Aortic smooth muscle cell (primary cell): ENCODE measurements at places on chromosomes 2 and 18. TPM values are rescaled to one million over a fixed set of nuclear protein-coding genes. Genes with fewer than 3 reads are reported as not detected.

Gene IL1F10
- total RNA-seq, result not detected in 2 replicates

Gene OSBPL6
- total RNA-seq, result 0.53 and 0.56 TPM in 2 replicates

Gene GAL3ST2
- total RNA-seq, result not detected in 2 replicates

Gene ASAP2
- 83.4 and 86.1 TPM in 2 replicates for total RNA-seq

Gene GTF3C2
- 21.0 and 22.5 TPM in 2 replicates for total RNA-seq

Gene RAB31
- 73.6 and 84.0 TPM in 2 replicates for total RNA-seq

Gene HTR2B
- total RNA-seq, result 118 and 269 TPM in 2 replicates

Gene TBR1
- under 0.01 TPM in 1 of 2 replicates, not detected in the other for total RNA-seq

Gene LCT
- total RNA-seq, result not detected in 2 replicates

Gene KANSL1L
- 18.0 and 21.4 TPM in 2 replicates for total RNA-seq

Gene AFTPH
- total RNA-seq, result 26.2 and 27.7 TPM in 2 replicates

Gene EPHA4
- total RNA-seq, result 4.8 and 8.2 TPM in 2 replicates

Gene HSPE1
- 97.5 and 121 TPM in 2 replicates for total RNA-seq

Gene MAB21L4
- not detected in 2 replicates for total RNA-seq

Gene IL36RN
- not detected in 2 replicates for total RNA-seq

Gene SERPINB13
- not detected in 2 replicates for total RNA-seq

Gene ANKRD36B
- total RNA-seq, result 19.8 TPM in 2 replicates

Gene CCBE1
- total RNA-seq, result 26.0 and 38.0 TPM in 2 replicates

Gene SEPTIN10
- 146 and 176 TPM in 2 replicates for total RNA-seq

Gene RGPD4
- total RNA-seq, result under 0.01 TPM in 1 of 2 replicates, not detected in the other

Gene ATOH8
- total RNA-seq, result 66.5 and 80.3 TPM in 2 replicates

Gene ABCG5
- total RNA-seq, result under 0.01 TPM in 1 of 2 replicates, not detected in the other

Gene SP9
- not detected in 2 replicates for total RNA-seq

Gene TEKT4
- not detected in 2 replicates for total RNA-seq

Gene ZNF804A
- total RNA-seq, result 0.13 and 0.25 TPM in 2 replicates

Gene PLEKHH2
- total RNA-seq, result 1.9 and 5.7 TPM in 2 replicates

Gene FKBP1B
- 9.6 and 10.4 TPM in 2 replicates for total RNA-seq

Gene ACTR3
- 245 and 318 TPM in 2 replicates for total RNA-seq

Gene RAB6C
- total RNA-seq, result under 0.01 TPM in 1 of 2 replicates, not detected in the other

Gene FAM237A
- total RNA-seq, result not detected in 2 replicates

Gene NAPG
- 57.5 and 62.0 TPM in 2 replicates for total RNA-seq

Gene ANO7
- 0.25 and 0.40 TPM in 2 replicates for total RNA-seq

Gene TAF4B
- 1.2 and 2.5 TPM in 2 replicates for total RNA-seq

Gene TMEM247
- total RNA-seq, result not detected in 2 replicates

Gene FOXI3
- total RNA-seq, result not detected in 2 replicates

Gene FTCDNL1
- total RNA-seq, result 0.37 and 0.53 TPM in 2 replicates

Gene MYCN
- not detected in 2 replicates for total RNA-seq

Gene BUB1
- total RNA-seq, result 19.3 and 28.0 TPM in 2 replicates

Gene DSC2
- total RNA-seq, result under 0.01 TPM in 1 of 2 replicates, not detected in the other

Gene TSN
- total RNA-seq, result 40.4 and 41.2 TPM in 2 replicates

Gene TTC32
- total RNA-seq, result 4.8 and 5.8 TPM in 2 replicates

Gene NLRC4
- not detected in 2 replicates for total RNA-seq

Gene PAX8
- total RNA-seq, result 0.13 and 0.19 TPM in 2 replicates

Gene EIF2AK3
- 46.1 and 51.9 TPM in 2 replicates for total RNA-seq

Gene GPR45
- not detected in 2 replicates for total RNA-seq

Gene POTEI
- not detected in 2 replicates for total RNA-seq
